SW 1271 (cell line): ENCODE measurements at places on chromosomes 5 and 9.

GRCh38 chr5:60509519-60509918 is 190.4 kb downstream of the DEPDC1B start:
- no peak for DNase-seq

DNA sequence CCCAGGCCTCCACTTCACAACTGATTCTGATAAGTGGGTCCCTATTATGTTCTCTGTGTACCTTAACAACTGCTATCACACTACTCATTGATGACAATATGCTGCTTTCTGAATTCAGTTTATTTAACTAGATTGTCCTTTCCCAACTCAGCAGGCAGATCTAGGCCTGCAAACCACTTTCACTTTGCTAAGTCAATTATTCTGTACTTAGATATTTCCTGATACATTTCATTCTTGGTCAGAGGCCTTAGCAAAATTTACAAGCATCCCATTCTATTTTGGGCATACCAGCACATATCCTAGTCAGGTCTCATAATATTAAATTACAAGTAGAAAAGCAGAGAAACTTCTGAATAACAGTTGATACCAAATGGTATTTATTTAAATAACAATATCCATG is 235.7 kb upstream of the HAPLN1 start:
- no peak for DNase-seq

DNA sequence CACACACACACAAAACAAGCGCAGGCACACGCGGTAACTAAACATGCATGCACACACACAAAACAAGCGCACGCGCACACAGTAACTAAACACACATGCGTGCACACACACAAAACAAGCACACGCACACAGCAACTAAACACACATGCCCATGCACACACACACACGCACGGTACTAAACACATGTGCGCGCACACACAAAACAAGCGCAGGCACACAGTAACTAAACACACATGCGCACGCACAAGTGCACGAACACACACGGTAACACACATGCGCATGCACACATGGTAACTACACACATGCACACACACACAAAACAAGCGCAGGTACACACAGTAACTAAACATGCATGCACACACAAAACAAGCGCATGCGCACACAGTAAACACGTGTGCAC is 19.9 kb upstream of the SLC6A3 start:
- no peak for DNase-seq

DNA sequence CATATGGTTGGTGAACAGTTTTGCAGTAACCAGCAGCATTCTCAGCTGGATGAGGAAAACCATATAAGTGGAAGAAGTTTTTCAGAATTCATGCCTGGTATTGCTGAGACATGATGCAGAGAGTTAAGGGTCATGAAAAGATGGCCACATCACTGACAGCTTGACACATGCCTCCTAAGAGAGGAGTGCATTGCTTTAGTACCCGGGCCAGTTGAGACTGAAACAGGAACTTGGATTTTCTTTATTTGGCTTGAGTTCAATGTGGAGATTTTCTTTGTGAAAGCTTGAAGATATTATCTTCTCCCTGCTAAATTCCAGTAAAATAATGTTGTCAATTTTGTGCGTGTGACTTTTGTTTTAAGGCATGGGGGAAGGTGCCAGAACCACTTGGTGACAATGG is 35.8 kb downstream of the HACD4 start:
- no peak for DNase-seq

- DNase-seq: no peak
Measured at GRCh38 chr9:113781896-113782295, 94.2 kb upstream of the ZNF618 start.

DNA sequence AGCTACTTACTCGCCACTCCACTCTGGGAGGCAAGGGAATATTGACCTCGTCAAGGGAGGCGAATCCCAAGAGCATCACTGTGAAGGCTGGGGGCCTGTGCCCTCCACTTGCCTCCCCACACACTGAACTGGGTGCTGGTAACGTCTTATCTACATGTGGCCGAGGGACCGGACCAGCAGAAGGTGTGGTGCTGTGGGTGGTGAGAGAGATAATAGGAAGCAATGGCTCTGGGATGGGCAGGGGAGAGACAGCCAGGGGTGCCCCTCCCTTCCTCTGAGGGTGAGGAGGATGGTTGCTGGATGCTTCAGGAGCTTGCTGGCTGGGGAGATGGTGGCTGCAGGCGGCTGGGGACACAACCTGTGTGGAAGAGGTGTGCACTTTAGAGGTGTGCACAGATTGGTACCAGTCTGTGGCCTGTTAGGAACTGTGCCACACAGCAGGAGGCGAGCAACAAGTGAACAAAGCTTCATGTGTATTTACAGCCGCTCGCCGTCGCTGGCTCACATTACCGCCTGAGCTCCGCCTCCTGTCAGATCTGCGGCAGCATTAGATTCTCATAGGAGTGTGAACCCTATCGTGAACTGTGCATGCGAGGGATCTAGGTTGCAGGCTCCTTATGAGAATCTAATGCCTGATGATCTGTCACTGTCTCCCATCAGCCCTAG is 100.3 kb downstream of the ENTREP1 start:
- no peak for DNase-seq
